ENCODE measurements at places on chromosomes 3 and 15.

DNA sequence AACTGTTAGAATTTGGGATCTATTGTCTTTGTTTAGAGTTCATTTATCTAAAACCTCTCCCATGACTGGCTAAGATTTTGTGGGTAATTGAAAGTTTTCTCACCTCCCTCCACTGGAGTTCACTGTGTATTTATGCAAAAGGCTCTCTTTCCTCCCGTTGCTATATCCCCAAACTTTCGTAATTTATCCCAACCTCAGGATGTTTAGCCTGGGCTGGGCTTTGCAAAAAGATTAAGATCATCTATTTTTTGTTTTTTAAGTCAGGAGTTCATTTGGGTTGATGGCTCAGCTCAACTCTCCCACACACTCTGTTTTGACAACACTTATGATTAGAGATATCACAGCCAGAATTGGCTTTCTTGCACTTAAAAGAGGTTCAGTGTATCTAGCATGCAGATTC is 27.0 kb downstream of the SUCNR1 start:
- no peak for DNase-seq

- DNase-seq, result no peak
Measured at GRCh38 chr3:171237009-171237385, 210.5 kb upstream of the SLC2A2 start.

DNA sequence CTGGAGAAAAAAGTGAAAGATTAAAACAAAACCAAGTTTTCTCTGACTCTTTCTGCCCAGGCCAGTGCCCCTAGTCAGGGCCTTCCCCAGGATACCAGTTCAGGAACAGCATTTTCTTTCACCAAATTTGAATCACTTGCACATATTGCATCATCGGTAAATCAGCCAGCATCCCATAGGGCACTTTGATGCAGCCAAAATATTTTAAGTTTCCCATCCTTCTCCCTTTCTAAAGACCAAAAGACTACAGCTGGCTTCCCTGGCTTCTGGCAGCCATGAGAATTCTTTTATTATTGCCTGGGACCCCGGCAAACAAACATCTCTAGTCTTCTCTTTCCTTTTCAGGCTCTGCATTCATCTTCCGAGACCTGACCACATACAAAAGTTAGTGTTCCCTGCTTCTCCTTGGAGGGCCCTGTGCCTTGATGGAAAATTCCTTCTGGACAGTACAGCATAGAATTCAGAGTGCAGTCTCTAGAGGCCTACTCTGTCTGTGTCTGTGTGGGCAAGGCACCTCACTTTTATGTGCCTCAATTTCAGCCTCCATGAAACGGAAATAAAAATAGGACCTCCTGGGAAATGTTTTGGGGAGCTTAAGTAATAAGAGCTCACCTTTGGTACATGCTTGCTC is 348.0 kb downstream of the VPS13C start:
- no peak for DNase-seq

DNA sequence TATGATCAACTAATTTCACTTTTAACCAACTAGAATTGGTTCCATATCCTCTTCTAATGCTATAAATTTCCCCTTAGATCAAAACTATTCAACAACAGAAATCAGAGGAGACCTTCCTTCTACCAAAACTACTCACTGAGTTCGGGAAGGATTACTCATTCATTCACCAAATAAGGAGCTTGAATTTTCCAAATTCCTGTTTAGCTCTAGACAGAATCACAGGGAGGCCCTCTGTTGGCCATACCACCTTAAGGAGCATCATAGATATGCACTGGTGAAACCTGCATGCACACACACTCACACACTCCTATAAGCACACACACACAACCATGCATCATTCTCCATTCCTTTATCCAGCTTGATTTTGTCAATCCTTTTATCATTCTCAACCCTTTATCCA is 49.0 kb downstream of the SUCLG2 start:
- DNase-seq, result peak; percentile 9

GRCh38 chr3:138188013-138188730 is 1.1 kb downstream of the ARMC8 start:
- no peak for DNase-seq

- DNase-seq, result no peak
Measured at GRCh38 chr3:80055306-80055705, 287.5 kb upstream of the ROBO1 start.

DNA sequence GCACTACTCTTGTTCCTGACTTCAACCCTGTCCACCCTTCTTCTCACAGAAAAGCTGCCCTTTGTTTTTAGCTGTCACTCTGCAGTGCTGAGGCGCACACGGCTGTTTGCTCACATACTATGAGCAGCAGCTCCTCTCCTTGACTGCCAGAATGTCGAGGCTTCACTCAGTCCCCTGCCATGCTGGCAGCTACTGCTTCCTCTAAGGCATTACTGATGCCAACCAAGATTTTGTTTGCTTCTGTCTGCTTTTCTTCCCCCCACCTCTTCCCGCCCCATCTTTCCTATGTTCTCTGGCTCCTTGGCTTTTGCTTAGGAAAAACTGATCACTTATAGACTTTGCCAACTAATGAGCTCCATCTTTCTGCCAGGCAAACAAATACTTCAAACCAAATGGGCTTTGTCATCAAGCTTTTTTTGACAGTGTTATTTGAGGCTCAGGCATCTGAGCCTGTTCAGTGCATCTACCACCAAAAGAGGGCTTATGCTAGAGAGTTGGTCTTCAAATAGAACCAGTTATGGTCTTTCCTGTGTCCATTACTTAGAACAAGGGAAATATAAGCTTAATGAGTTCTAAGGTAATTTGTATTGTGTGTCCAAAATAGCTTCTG is 81.0 kb downstream of the FBXL2 start:
- no peak for DNase-seq

DNA sequence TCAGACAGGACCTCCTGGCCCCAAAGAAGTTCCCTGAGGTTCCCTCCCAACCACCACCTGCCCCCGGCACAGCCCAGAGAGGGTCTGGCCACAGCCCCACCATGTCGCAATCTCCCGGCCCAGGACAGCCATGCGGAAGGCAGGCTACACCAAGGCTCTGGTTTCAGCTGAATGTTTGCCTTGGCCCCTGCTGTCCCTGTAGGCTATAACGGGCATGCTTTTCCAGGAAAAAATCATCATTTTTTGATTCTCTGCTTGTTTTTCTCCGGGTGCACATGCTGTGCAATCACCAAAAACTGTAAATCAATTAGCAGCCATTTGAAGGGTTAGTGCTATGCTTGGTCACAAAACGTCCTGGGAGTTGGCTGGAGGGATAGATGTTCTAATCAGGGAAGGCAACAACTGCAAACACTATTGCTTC is 142.7 kb upstream of the IGF1R start:
- DNase-seq, result no peak

DNA sequence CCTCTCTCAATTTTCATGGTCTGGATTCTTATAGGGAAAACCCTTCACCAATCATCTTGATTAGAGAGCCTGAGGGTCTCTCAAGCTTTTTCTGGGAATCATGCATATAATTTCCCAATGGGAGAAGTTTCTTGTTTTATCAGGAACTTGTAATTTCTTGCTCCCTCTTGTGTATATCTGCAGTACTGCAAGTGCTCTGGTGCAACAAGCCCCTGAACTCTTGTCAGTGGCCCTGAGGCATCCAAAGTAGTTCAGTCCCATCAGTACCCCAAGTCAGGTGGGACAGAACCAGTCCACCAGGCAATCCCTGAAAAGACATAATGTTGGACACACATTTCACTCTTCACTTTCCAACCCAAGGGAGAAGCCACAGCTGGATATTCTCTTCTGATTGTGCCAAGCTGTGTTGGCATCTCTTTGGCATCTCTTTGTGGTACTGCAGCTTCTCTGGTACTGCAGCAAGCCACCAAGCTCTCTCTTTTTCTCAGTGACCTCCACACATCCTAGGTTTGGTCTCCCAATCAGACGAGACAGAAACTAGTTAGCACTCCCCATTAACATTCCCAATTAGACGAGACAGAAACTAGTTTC is 214.5 kb downstream of the ZIC4 start:
- peak; percentile 46 for DNase-seq

DNA sequence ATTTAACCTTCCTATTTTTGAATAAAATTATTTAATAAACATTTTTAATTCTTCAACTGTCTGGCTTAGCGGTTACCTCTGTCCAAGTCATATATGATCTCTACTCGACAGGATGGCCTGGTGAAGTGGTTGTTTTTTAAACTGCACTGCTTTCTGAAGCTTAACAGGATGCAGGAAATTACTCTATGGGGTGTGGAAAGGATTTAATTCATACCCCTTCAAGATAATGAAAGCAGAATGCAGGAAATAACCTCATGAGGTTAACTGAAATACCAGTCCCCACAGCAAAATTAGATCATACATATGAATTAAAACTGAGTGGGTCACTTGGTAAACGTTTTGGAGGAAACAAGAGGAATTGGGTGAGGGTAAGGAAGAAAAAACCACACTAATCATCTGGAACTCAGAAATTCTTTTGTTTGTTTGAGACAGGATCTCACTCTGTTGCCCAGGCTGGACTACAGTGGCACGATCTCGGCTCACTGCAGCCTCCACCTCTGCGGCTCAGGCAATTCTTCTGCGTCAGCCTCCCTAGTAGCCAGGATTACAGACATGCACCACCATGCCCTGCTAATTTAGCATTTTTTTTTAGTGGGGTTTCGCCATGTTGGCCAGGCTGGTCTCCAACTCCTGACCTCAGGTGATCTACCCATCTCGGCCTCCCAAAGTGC is 50.1 kb downstream of the LYSMD4 start:
- DNase-seq, result no peak

DNA sequence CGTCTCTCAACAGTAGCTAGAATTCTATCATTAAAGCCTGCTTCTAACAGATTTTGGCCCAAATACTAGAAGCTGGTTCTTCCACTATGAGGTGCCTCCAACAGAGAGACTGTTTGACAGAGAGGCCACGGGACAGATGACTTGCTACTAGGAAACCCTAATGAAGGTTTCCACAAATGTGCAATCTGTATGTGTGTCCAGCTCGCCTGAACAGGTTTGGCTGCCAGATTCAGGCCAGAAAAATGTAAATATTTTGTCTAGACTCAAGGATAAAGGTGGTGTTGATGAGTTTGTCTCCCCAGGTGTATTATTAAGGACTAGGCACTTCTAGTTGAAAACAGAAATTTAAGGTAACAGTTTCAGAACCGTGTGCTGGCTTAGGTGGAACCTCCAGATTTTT is 91.6 kb upstream of the TRIM42 start:
- no peak for DNase-seq

DNA sequence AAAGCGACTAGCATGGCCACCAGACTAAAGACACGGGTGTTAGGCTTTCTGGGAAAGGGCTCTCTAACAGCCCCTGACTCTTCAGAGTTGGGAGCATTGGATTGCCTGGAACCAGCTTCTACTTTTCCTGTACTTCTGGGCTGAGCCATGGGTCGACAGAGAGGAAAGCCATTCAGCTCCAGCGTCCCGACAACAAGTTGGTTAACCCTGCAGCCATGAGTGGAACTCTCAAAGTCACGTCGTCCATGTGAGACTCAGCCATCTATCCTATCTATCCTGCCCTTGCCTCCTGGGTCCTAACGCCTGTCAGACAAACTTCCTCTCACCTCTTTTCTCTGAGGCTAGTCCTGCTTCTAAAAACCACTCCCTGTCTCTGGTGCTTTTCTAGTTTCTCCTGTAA is 32.6 kb upstream of the TBC1D5 start:
- DNase-seq, result no peak

GRCh38 chr3:45381168-45381852 is 7.1 kb upstream of the LARS2 start:
- DNase-seq, result no peak

- no peak for DNase-seq
Measured at GRCh38 chr15:74383695-74384565, 16.5 kb upstream of the CYP11A1 start.

- peak; percentile 79 for DNase-seq
Measured at GRCh38 chr15:67967871-67968431, 86.2 kb upstream of the PIAS1 start.

GRCh38 chr3:15631426-15632211 is 30.1 kb downstream of the BTD start:
- DNase-seq, result no peak

GRCh38 chr3:187296058-187296457 is 4.5 kb upstream of the MASP1 start:
- DNase-seq, result no peak

DNA sequence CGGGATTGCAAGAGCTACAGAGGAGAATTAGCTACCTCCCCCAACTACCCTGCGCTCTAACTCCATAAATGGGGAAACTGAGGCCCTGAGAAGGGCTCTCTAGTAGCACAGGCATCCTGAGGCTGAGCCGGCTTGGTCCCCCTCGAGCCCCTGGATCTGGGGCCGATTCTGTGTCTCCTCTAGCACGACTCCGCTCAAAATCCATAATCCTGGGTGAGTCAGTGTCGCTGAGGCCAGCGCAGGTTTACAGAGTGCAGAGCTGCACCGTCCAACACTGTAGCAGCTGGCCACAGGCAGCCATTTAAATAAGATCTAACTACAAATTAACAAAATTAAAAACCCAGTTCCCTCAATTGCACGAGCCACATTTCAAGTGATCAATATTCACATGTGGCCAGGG is 10.8 kb downstream of the GATA2 start:
- no peak for DNase-seq

GRCh38 chr3:186883686-186884058 is 41.2 kb downstream of the ADIPOQ start:
- no peak for DNase-seq

DNA sequence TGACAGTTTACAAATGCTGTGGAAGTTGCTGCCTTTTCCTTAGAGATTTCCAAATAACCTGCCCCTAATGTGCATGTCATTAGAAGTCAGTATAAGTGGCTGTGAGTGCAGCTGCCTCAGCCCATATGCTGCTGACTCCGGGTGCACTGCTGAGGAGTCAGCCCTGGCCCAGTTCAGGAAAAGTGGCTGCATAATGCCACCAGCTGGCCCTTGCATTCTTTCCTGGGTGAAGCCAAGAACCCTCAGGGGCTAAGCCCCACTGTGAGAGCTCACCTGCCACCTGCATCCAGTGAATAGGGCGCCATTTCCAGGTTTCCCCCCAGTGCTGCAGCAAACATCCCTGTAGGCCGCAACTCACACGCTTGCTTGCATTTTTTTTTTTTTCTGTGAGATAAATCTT is 139.9 kb downstream of the TJP1 start:
- DNase-seq, result no peak

DNA sequence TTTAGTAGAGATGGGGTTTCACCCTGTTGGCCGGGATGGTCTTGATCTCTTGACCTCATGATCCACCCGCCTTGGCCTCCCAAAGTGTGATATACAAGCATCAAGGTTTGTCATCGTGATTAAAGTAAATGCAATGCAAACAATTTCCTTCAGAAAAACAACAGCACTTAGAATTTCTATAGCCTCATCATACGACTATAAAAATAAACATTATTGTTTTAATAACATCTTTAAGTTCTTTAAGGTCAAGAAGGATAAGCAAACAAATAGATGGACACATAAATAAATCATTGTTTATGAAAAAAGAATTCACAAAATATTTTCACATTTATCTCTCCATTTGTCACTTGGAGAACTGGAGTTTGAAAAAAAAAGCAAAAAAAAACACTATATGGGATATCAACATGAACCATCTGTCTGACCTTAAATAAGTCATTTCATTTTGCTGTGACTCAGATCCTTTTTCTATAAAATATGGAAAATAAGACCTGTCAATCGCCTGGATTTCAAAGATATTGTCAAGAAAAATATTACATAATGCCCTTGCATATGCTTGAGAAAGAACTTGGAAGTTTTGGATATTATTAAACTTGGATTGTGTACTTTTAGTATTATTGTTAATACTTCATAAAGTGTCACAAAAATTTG is 642.0 kb upstream of the KCNMB2 start:
- DNase-seq, result no peak

Data from iPS-NIHi11 (cell line).